Frontal cortex (tissue), 4 donors: ENCODE measurements at places on chromosomes 5 and 9. TPM values are rescaled to one million over a fixed set of nuclear protein-coding genes. Genes with fewer than 3 reads are reported as not detected.

The PRDM9 gene
- total RNA-seq, result not detected

The IL33 gene
- 8.6 TPM for total RNA-seq

The ABCA2 gene
- 20.8 TPM for total RNA-seq

The MLANA gene
- total RNA-seq, result not detected

The TMEM171 gene
- total RNA-seq, result 0.41 TPM

The IL5 gene
- total RNA-seq, result not detected

The PCDHA10 gene
- 10.6 TPM for total RNA-seq

The HCN1 gene
- 14.3 TPM for total RNA-seq

The FAM151B gene
- 38.3 TPM for total RNA-seq

The PCDHGA7 gene
- total RNA-seq, result 4.9 TPM

The CDHR2 gene
- under 0.01 TPM for total RNA-seq

The PCDHA11 gene
- 29.3 TPM for total RNA-seq

The TAF11L5 gene
- total RNA-seq, result not detected

The CCDC180 gene
- total RNA-seq, result 9.8 TPM

The C9orf50 gene
- not detected for total RNA-seq

The AP3B1 gene
- 42.0 TPM for total RNA-seq

The TSSK1B gene
- under 0.01 TPM for total RNA-seq

The SH2D3C gene
- 6.1 TPM for total RNA-seq

The DAP gene
- total RNA-seq, result 7.3 TPM

The ZNG1E gene
- total RNA-seq, result 42.0 TPM

The RPL7A gene
- 1,196 TPM for total RNA-seq

The SMIM32 gene
- 2.4 TPM for total RNA-seq
